ENCODE measurements at places on chromosomes 2 and 18.

DNA sequence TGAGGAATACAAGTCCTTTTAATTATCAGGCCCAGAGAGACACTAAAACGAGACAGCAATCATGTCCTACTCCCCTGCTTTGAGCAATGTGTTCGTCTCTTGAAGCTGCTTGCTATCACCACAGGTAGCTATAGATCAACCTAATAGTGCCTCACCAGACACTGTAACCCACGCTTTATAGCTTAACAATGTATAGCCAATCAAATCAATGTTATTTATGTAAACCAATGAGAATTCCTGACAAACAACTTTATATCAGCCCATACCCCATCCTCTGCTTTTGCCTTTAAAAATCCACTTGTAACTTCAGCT, 26.1 kb downstream of the TMEM247 start:
- no peak for DNase-seq

GRCh38 chr2:905833-906140, 44.9 kb upstream of the SNTG2 start:
- DNase-seq, result no peak

- DNase-seq, result no peak
Observed at GRCh38 chr2:111710085-111710484, 173.9 kb downstream of the ANAPC1 start.

- no peak for DNase-seq
Observed at GRCh38 chr2:239229545-239230279, 171.1 kb downstream of the HDAC4 start.

DNA sequence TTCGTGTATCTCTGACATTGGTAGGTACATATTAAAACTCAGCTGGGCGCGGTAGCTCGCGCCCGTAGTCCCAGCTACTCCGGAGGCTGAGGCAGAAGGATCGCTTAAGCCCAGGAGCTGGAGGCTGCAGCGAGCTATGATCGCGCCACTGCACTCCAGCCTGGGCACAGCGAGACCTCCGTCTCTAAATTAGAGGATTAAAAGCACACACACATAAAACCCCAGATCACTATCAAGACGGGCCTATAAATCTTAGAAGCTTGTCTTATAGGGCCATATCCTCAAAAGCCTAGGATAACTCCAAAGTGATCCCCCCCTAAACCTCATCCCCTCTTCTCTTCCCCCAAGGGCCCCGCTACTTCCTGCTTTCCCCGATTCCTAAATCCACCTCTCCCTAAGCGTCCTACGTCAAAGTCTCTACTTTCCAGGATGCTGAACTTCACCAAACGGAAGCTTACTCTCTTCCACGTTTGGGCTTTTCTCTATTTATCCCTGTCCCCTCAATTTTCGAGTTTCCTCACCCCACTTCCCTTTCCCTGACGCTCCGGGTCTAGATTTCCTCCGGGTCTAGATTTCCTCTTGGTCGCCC, 707 bp downstream of the KRCC1 start:
- DNase-seq, result peak; percentile 70

GRCh38 chr2:54565551-54565950, 109.4 kb downstream of the SPTBN1 start:
- no peak for DNase-seq

- DNase-seq, result no peak
Observed at GRCh38 chr18:55136864-55137263, 177.6 kb upstream of the CCDC68 start.

DNA sequence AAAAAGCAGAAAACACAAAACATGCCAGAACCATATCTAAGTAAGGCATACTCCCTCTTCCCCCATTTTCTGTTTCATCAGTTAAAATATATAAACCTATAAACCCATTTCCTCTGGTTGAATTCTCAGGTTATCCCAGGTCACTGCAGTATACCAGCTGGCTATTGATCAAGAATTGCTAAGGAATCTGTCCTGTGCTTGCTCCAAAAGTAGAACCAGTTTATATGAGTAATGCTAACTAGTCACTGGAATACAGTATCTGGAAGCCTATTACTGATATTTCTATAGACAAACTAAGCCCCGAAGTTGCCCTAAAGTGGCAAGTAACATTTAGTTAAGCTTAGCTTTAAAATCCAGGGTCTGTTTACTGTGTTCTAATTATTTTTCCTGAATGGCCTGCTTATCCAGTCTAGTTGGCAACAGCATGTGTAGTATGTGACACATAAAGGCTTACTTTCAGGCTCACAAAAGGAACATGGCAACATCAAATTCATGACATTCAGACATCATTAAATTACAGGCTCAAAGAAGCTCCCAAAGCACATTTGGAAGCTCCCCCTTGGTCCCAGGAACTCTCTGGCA, 102.9 kb upstream of the ARL5A start:
- no peak for DNase-seq
